ENCODE measurements at places on chromosomes 6 and 20.

DNA sequence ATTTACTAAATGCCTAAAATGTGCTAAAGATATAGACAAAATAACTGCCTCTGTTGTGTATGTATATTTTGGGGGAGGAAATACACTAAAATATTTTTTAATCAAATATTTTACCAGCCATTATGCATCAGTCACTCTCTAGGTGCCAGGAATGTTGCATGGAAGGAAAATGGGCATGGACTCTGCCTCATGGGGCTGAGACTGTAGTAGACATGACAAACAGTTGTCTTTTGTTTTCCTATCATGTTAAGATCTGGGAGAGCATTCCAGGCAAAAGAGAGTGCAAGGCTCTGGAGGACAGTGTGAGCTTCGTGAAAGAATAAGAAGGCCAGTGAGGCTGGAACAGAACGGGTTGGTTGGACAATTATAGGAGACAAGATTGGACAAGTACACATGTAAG, 26.5 kb downstream of the HLA-DOB start:
- no peak for DNase-seq

- DNase-seq: no peak
These were observed 86.4 kb downstream of the OPRM1 start for GRCh38 chr6:154125421-154125820.

- peak; percentile 81 for DNase-seq
These were observed 2.1 kb downstream of the ZNF341 start for GRCh38 chr20:33733654-33734576.

DNA sequence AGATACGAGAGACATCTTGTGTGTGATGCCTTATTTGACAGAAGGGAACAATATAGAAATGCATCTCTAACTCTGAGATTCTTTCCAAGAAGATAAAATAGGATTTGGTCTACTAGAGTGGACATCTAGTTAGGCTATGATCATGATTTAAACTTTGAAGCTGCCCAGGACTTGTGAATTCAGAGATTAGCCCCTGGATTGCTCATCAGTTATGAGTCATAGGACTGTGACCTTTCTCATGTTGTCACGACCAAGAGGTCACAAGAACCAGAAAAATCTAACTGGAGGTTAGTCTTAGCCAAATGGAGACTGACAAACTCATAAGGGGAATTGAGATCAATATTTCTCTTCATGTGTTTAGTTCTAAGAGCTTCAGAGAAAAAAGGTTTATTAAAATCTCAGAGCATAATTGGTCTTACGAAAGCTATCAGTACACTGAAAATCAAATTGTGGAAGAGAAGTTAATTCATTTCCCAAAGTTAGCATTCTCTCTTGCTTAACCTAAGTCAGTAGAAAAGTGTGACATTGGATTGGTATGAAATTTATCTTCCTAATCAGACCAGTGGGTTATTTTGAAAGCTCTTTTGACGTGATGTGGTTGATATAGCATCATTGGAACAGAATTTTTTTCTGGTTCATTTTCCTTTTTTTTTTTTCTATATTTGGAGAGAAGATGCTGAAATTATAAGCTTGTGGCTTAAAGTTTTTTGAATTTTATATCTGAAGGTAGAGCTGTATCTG, 245.7 kb downstream of the RNF144B start:
- DNase-seq: peak; percentile 92

DNA sequence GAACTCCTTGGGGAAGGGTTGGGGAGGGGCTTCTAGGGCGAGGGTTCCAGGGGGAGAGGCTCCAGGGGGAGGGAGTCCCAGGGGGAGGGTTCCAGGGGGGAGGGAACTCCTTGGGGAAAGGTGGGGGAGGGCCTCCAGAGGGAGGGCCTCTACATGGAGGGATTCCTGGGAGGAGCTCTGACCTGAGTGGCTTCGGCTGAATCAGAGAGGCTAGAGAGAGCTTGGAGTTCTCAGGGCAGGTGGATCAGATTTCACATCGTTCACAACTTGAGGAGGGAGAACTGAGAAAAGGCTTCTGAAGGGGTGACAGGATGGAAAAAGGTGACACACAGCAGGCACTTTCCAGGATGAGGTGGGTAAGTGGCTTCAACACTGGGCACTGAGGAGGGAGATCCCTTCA, 49.1 kb downstream of the DAAM2 start:
- peak; percentile 13 for DNase-seq

DNA sequence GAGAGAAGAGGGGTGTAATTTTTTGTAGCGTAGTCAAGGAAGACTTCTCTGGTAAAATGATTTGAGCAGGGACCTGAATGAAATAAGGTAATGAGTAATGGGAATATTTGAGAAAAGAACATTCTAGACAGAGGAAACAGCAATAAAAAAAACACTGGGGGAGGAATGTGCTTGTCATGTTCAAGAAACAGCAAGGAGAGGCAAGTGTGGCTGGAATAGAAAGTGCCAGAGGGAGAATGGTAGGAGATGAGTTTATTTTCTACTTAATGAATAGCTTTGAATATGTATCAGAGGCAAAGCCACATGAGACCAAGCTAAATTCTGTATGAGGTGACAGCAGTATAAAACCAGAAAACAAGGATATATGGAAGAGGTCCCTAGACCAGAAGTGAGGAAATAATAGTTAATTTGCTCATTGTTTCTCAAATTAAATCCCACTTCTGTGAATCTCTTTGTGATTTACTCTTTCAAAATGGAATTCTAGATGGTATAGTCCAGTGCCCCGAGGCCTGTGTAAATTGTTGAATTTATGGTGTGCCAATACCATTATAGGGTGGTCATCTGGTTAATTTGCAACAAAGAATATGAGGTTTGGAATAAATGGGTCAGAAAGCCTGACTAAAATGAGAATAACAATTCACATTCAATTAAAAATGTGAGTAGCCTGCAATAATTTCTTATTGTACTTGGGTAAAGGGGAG, 170.2 kb downstream of the CDKAL1 start:
- DNase-seq: peak; percentile 38

DNA sequence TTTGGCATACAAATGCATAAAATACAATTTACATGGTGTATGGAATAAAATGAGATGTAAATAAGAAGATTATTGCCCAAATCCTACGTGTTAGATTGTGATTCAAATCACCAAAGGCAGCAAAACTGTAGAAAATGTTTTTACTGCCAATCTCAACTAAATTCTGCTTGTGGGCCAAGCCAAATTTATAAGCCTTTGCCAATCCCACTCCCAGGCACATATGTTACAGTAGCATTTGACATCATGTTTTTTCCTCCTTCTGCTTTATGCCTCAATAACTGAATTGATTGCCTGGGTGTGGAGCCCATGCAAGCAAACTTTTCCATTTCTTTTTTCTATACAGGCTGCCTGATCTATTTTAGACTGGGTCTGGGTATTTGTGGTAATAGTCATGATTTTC, 36.3 kb upstream of the LRRC1 start:
- no peak for DNase-seq

GRCh38 chr6:131763749-131764148, 44.1 kb upstream of the ENPP1 start:
- DNase-seq: peak; percentile 9

- DNase-seq: no peak
These were observed 39.7 kb downstream of the MAP3K5 start for GRCh38 chr6:136752554-136752953.

- DNase-seq: no peak
These were observed 57.0 kb upstream of the GNRH2 start for GRCh38 chr20:2986466-2986865.

DNA sequence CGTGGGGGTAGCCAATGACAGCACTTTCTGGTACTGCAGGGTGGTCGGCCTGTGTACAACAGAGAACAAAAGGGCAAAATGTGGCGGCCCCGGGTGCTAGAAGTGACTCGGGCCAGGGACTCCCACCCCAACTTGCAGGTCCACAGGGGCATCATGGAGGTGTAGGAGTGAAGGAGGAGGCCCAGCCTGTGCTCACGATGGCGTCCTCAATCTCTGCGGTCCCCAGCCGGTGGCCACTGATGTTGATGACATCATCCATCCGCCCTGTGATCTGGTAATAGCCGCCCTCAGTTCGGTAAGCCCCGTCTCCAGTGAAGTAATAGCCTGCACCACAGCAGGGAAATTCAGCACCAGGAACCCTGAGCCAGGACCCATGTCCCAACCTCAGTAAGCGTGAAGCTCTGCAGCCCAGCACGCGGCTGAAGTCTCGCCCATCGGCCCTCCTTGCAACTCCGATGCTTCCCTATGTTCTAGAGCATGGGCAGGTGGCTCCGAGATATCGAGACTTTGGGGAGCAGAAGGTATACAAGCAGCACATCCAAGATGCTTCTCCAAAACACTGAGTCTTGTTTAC, 20.2 kb upstream of the APMAP start:
- DNase-seq: no peak

- DNase-seq: peak; percentile 25
These were observed 7.0 kb upstream of the DSE start for GRCh38 chr6:116363759-116364158.

DNA sequence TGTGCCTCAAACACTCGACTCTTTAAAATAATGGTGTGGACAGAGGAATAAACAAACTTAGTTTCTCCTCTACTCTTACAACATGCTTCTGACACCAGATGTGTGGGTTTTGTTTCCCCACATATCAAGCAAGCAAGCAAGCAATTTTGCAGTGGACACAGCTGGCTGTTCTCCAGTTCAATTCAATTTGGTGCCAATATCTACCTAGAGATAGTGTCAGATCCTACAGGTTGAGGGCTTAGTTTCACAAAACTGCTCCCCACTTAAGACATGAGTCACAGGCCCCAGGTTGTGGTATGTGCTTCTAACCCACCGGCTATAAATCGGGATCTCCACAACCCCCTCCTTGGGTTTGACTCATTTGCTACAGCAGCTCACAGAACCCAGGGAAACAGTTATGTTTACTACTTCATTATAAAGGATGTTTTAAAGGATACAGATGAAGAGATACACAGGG, 131.4 kb upstream of the TRAF3IP2 start:
- DNase-seq: peak; percentile 94

DNA sequence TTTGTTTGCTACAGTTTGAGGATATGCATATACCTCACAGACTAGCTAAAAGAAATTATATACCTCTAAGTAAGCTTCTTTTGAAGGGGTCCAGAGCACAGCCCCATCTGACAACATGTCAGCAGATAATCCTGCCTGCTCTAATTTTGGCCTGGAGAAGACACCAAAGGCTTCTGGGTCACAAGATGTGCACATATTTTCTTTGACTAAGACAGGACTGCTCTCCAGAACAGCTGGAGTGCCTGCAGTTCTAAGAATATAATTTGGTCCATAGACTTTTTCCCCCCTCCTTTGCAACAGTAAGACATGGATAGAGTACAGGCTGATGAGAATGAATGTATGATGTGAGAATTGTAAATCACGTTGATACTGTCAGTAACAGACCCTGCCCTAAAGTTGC, 107.9 kb upstream of the KCNK16 start:
- no peak for DNase-seq

- DNase-seq: peak; percentile 75
These were observed 119.8 kb downstream of the SGK1 start for GRCh38 chr6:134198093-134198492.

GRCh38 chr20:48783533-48784272, 44.1 kb downstream of the PREX1 start:
- DNase-seq: peak; percentile 43

DNA sequence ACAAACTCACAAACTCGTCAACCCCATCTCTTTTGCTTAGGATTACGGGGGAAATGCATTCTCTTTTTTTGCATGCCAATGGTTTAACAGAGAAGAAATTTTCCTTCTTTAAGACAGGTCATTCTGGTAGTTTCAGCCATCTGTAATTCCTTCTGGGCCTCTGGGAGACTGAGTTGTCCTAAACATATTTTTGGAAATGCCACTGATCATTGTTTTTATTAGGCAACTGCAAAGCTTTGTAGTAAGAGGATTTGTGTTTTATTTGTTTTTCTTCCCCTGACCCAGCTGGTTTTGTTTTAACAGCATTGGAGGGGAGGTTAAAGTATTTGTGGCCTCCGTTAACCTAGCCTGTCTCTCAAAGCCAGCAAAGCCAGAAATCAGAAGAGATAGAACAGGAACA, 73.1 kb upstream of the ISM1 start:
- no peak for DNase-seq

GRCh38 chr20:19448632-19449031, 236.2 kb downstream of the SLC24A3 start:
- DNase-seq: no peak

- DNase-seq: peak; percentile 82
These were observed 101.4 kb upstream of the AGPAT4 start for GRCh38 chr6:161374971-161375873.

- peak; percentile 65 for DNase-seq
These were observed 30.8 kb upstream of the COL19A1 start for GRCh38 chr6:69835414-69836179.

DNA sequence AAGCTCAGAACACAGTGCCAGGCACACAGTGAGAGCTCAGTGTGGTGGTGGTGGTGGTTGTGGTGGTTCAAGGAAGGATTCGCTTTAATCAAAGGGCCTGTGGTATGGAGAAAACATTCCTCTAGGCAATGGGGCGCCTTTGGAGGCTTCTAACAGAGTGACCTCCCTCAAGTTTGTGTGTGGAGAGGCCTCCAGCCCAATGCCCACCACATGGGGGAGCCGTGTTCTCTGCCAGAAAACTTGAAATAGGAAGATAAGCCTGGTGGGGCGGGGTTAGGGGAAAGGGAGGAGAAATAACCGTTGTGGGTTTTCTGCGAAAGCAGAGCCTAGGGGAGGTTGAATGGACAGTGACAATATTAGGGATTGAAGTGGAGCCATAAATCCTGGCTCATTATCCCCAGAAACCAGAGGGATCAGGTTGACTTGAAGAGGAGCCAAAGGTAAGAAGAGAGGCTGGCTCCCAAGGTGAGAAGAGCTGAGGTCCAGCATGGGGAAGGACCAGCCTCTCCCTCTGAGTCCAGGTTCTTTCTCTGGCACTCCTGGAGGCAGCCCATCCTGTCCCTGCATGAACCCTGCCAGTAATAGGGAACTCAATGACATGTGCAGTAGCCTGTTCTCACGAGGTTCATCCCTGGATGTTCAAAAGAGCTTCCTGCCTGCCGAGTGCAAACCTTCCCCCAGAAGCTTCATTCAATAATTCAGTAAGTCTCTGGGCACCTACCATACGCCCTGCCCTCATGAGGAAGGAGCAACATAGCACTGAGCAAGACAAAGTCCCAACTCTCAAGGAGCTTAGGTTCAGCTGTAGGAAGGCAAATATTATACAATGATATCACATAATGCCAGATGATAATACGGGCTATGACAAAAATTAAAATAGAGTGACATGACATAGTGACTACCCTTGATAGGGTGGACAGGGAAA, 51.4 kb downstream of the TGM2 start:
- peak; percentile 84 for DNase-seq

DNA sequence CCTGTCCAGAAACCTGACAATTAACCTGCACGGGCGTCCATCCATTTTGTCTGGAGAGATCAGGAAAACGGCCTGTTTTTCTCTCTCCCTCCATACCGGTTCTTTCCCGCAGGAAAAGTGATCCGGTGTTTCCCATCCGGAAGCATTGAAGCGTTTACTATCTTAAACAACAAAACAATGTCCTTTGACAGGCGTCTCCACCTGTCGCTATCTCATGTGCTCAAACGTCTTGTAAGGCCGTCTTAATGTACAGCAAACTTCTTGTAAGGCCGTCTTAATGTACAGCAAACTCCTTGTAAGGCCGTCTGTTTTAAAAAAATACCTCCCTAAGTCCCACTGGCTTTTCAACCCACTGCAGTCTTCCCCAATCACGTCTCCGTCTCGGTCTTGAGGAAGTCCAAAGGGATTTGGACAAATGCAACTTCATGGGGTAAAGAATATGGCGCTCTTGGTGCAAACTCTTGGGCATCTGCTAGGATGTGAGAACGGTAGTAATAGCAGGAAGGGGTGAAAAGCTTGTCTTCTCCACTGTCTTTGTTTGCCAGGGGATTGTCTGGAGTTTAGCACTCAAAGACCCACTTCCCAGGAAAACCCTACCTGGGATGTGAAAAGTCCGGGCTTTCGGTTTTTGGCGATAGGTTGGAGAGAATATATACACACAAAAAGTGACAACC, 29.9 kb upstream of the TRIM27 start:
- DNase-seq: peak; percentile 46

All from M059J (cell line).